ENCODE measurements at places on chromosomes 13 and 19.

- peak; percentile 42 for DNase-seq
Observed at GRCh38 chr13:25945596-25945995, 106.2 kb downstream of the SHISA2 start.

DNA sequence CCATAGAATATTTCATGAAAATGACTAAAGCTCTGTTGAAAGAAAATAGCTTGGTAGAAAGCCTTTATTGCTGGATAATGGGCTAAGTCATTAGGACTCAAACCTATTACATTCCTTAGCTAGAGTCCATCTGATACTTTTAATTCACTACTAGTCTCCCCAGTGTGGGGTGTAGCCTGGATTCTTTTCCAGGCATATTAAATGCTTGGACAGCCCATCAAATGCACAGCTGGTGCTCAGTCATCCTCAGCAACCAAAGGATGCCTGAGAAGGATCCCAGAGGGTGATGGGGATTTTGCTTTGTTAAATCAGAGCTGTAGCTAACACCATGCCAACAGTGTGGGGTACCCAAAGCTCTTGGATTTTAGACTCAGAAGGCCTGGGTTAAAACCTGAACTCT is 153.5 kb downstream of the DLEU7 start:
- no peak for DNase-seq

- DNase-seq = no peak
Observed at GRCh38 chr19:4524808-4525562, 6.7 kb upstream of the PLIN4 start.

- no peak for DNase-seq
Observed at GRCh38 chr13:76894401-76895110, 8.4 kb upstream of the KCTD12 start.

DNA sequence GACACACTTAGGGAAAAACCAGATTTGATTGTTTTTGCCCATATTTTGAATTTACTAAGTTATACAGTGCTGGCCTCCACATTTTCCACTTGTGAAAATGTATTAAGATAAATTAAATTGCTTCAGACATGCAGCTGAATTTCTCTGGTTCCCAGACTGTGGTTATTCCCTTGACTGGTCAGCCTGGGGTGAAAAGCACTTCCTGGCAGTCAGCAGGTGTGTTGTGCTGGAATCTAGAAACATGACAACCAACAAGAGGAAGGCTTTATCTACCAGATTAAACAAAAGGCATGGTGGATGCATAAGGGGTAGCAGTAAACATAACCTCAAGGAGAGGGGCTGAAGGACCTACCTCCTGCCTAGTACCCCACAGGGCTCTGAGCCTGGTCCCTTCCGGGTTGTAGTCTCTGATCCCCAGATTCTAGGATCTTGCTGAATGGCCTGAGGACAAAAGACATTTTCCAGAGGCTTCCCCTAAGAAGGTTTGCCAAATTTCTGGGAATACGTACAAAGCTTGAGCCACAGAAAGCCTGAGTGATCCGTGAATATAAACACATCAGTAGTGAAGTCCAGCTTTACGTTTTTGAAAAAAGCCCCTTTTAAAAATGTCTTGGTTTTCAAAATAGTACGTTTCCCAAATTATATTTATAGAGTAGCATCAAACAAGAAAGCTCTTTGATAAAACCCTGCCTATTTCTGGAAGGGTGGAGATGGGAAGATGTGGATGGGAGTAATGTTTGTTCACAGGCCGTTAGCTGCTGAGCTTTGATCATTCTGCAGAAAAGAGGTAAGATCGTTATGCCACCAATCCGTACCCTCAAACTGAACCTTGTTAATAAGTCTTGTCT is 133.4 kb downstream of the LACC1 start:
- DNase-seq = no peak

GRCh38 chr19:49064029-49064629 is 489 bp downstream of the NTF4 start:
- no peak for DNase-seq

DNA sequence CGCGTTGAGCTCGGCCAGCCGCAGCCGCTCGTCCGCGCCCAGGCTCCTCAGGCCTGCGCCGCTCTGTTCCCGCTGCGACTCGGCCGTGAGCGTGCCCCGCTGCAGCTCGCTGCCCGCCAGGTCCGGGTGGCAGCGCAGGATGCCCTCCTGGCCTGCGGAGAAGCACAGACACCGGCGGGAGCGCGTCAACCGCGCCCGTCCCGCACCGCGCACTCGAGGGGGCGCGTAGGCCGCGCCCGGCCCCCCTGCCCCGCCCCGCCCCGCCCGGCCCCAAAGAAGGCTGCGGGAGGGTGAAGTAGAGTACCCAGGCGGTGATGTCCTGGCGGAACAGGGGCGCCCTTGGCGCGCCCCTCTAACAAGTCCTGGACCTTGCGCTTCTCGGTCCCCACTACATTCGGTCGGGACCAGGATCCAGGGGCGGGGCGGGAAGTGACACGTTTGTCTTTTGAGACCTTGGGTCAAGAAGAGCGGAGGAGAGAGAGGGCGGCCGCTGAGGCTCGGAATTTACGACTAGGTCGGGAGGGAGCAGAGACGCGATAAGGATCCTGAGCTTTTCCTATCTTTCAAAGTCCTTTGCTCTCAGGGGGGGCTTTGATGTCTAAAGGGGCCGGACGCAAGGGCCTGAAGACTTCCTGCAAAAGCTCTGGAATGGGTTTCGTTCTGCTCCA is 9.3 kb upstream of the CDX2 start:
- no peak for DNase-seq

- DNase-seq = no peak
Observed at GRCh38 chr13:35947315-35947714, 183.9 kb downstream of the DCLK1 start.

- no peak for DNase-seq
Observed at GRCh38 chr13:46595136-46595884, 42.3 kb downstream of the LRCH1 start.

DNA sequence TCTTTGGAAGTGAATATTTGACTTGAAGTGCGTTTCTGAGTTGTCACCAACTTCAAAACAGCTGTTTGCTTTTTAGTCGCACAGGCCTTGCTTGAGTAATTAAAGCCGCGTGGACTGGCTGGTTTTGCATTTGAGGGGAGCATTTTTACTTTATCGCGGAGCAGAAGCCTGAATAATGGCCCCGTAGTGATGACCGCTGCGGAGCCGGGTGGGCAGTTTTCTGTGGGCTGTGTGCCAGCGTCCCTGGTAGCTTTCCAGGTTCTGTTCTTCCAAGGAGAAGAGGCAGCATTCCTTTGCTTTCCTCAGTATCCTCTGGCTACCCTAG is 1.1 kb downstream of the NAA16 start:
- no peak for DNase-seq

DNA sequence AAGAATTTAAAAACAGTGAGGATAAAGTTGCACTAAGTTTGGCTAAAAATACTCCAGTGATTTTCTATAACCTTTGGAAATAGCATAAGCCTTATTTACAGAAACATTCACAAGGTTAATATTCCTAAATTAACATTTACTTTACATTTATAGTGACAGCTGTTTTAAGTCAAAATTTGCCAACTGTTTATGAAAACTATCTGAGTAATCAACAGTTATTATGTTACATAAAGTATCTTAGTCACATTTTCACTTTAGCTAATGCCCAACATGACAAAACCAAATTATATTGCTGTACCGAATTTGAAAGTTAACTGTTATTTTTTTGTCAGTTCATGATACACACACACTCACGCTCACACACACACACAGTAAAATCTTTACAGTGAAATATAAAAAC is 1.2 kb downstream of the TNFRSF19 start:
- no peak for DNase-seq

GRCh38 chr13:105918842-105919741 is 616.4 kb downstream of the EFNB2 start:
- no peak for DNase-seq

- DNase-seq = peak; percentile 19
Observed at GRCh38 chr19:49533551-49534488, 6.0 kb downstream of the RCN3 start.

DNA sequence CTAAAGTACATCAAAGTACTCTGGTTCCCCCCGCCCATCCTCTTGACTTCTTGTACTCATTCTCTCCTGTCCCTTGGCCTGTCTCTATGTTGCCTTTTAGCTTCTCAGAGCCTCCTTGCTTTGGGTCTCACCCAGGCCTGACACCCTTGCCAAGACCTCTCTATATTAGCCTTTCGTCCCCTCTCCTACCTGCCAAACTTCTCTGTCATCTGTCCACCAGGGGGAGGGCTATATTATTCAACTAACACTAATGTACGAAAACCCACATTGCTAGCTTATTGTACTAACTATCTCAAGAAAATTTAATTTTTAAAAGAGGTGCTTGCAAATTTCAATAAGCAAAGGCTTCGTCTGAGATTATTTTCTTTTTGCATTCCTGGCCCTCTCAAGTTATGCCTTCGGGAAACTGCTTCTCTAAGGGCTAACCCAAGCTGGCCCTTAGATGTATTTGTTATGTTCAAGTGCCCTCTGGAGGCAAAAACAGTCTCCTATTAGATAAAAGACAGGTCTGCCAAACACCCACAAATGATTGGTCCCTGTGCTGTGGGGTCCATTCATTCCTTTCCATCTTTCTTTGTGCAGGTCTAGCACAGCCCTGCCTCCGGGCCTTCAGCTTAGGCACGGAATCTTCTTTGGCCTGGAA is 6.3 kb upstream of the MRPS31 start:
- no peak for DNase-seq

GRCh38 chr19:45866400-45867176 is 2.5 kb downstream of the FOXA3 start:
- DNase-seq = no peak

GRCh38 chr19:4909156-4909896 is at the start of gene UHRF1:
UHRF1 (plus strand) TSS chr19:4909501; CDS start chr19:4910886, 1,385 bp downstream.
- DNase-seq = no peak

- DNase-seq = no peak
Observed at GRCh38 chr13:46320821-46321220, 66.2 kb downstream of the RUBCNL start.

DNA sequence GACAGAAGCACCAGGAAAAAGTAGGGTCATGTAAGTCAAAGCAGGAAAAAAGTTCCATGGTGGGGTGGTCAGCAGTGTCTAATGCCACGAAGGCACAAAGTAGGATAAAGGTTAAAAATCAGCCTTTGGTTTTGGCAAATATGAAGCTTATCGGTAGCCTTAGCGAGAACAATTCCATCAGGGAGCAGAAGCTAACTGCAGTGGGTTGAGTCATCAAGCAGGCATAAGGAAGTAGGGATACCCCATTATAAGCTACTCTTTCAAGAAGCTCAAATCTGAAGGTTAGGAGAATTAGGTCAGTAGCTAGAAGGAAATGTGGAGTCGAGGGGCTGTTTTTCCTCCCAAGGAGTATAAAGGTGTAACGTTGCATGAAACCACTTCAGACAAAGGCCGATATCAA is 57.5 kb upstream of the USPL1 start:
- DNase-seq = no peak

GRCh38 chr13:84925443-84925842 is 873.8 kb downstream of the SLITRK6 start:
- DNase-seq = peak; percentile 13

DNA sequence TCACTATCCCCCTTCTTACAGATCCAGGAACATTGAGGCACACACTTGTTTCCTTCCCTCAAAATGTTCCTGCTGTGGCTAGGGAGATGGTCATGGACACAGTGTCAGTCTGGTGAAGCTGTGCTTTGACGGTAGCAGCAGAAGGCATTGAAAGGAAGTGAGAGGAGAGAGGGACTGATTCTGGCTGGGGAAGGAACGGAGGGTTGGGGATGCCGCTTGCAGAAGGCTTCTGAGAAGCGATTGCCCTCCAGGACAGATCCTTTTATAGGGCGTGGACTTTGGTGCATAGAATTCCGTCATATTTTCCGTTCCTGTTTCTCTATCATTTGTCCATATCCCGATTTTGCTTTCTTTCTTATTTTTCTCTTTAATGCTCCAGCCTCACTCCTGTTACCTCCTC is 14.1 kb upstream of the MYH14 start:
- no peak for DNase-seq

- peak; percentile 12 for DNase-seq
Observed at GRCh38 chr13:49649244-49649962, 21.1 kb downstream of the ARL11 start.

DNA sequence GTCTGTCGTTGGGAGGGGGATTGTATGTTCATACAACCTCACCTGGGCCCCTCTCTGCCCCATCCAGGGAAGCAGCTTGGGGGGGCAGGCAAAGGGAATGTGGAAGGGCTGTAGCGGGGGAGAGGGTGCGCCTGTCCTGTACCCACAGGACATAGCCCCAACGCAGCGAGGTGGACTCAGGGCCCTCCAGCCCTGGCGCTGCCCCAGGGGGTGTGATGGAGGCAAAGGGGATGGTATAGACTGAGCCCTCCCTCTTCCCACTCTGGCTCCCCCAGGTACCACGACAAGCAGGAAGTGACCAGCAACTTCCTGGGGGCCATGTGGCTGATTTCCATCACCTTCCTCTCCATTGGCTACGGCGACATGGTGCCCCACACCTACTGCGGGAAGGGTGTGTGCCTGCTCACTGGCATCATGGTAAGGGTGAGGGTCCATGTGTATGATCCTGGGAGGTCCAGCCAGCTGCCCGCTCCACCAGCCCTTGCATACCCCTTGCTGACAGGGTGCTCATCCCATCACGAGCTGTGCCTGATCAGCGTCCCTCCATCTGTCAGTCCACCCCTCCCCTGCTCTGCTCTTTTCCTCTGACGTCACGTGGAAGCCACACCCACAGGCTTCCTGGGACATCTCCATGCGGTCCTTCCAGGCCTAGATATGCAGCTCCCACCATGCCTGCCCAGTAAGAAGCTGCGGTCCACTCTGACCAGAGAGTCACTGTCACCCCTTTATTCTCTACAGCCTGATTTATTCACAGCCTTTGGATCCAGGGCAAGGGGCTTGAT is 18.3 kb downstream of the KCNN1 start:
- no peak for DNase-seq

GRCh38 chr13:31431722-31432137 is 232.0 kb downstream of the B3GLCT start:
- no peak for DNase-seq

DNA sequence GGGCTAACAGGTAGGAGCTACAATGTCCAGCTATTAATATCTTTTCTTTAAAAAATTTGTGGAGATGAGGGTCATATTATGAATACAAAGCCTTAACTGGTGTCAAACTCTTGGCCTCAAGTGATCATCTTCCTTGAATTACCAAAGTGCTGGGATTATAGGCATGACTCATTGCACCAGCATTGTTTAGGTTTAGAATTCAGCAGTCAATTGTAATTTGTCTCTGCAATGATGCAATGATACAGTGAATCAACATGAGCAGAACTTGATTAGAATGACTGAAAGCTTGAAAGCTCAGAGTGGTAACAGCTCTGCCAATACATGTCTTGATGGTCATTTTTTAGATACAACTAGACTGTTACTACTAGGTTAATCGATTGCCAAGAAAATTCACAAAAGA is 752.8 kb upstream of the MIR17HG start:
- DNase-seq = peak; percentile 75

GRCh38 chr13:43357564-43357963 is 334.2 kb downstream of the DNAJC15 start:
- DNase-seq = no peak

Measured in skeletal muscle cell (primary cell).